Aorta (tissue), 5 donors: ENCODE measurements at places on chromosomes 4 and X. TPM values are rescaled to one million over a fixed set of nuclear protein-coding genes. Genes with fewer than 3 reads are reported as not detected.
A peak's percentile ranks its signal among the peaks of the same experiment; 100 is the strongest.

Gene CLNK
- 0.26 TPM for total RNA-seq

Gene NAP1L2
- total RNA-seq: 7.2 TPM

GRCh38 chr4:39976945-39977488, 694 bp downstream of the PDS5A start:
- peak overlapping the region; percentile 81 for H3K4me3 ChIP-seq
- no peaks in the 10 kb centered on the region for H3K36me3 ChIP-seq
- no peaks in the 10 kb centered on the region for H3K4me1 ChIP-seq
- H3K27ac ChIP-seq: peak overlapping the region; percentile 31
- DNase-seq: peak; percentile 83

Gene PAGE2B
- total RNA-seq: not detected

DNA sequence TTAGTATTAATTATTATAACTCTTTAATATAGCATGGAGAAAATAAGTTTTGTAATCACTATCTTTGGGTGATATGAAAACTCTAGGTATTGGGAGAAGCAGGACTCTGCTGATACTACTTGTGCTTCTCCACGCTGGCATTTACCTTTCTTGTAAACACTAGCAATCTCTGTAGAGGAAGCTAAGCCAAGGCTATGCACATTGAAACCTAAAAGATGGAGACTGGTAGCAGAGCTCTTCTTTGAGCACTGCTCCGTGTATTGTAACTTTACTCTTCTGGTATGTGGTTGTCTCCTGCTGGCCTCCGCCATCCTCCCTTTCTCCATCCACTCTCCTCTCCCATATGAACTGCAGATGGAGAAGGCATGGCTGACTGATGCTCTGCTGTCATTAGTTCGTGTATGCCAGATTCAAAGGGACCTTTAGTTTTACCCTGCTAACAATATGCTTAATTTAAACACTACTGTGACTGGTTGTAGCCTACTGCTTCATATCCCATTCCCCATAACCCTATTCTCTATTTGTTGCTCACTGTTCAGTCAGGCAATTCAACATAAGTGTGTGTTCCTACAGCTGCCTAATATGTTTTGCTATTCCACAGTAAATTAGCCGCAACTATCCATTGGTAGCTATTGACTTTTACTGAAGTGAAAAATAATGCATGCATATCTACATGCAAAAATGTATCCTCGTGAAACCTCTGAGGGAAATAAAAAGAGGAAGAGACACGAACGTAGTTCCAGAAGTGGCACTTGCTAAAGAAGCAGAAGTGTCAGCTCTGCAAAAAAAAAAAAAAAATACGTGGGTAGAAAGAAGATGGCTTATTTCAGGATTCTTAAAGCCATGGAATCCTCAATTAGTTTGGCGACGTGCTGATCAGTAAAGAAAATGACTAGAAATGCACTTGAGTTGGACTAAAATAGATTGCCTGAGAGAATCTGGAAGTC, 55.6 kb upstream of the CCSER1 start:
- no peak for DNase-seq
- no peaks in the 10 kb centered on the region for H3K27me3 ChIP-seq
- no peak overlapping the region for H3K4me3 ChIP-seq
- no peaks in the 10 kb centered on the region for H3K4me1 ChIP-seq
- H3K36me3 ChIP-seq: no peaks in the 10 kb centered on the region

Gene UNC5C
- total RNA-seq: 10.6 TPM

GRCh38 chr4:141614878-141615586, 21.4 kb upstream of the IL15 start:
- no peaks in the 10 kb centered on the region for H3K36me3 ChIP-seq
- H3K27ac ChIP-seq: no peak overlapping the region
- no peaks in the 10 kb centered on the region for H3K27me3 ChIP-seq
- no peak overlapping the region for H3K4me3 ChIP-seq
- H3K4me1 ChIP-seq: no peaks in the 10 kb centered on the region
- DNase-seq: no peak

DNA sequence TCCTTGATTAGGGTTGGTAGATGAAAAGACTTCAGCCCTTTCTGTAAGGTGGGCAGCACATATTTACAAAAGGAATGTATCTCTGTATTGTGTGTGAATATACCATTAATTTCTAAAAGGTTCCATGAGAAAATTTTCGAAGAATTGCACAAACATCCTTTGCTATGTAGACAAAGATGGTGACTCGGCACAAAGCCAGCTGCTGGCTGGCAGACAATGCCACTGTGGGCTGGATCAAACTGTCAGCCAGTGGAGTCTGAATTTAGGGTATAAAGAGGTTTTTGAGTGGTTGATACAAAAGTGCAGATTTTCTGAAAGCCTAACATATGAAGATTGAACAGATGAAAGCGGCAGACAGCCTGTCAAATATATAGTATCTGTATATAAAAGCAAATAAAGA, 5.6 kb upstream of the TXK start:
- no peaks in the 10 kb centered on the region for H3K4me1 ChIP-seq
- H3K27me3 ChIP-seq: no peaks in the 10 kb centered on the region
- H3K27ac ChIP-seq: no peak overlapping the region
- DNase-seq: no peak
- H3K4me3 ChIP-seq: no peak overlapping the region

Gene SSX2B
- total RNA-seq: not detected

- H3K27me3 ChIP-seq: no peaks in the 10 kb centered on the region
- no peak overlapping the region for H3K4me3 ChIP-seq
- no peak for DNase-seq
Measured at GRCh38 chrX:9897761-9898161, 69.4 kb upstream of the CLDN34 start.

Gene IL2RG
- 7.1 TPM for total RNA-seq

- no peaks in the 10 kb centered on the region for H3K36me3 ChIP-seq
- no peak for DNase-seq
- no peaks in the 10 kb centered on the region for H3K27me3 ChIP-seq
- no peak overlapping the region for H3K4me3 ChIP-seq
Measured at GRCh38 chr4:11218692-11219091, 210.0 kb downstream of the HS3ST1 start.

GRCh38 chr4:83629945-83630721, 94.2 kb downstream of the GPAT3 start:
- H3K4me1 ChIP-seq: no peaks in the 10 kb centered on the region
- H3K27ac ChIP-seq: no peak overlapping the region

DNA sequence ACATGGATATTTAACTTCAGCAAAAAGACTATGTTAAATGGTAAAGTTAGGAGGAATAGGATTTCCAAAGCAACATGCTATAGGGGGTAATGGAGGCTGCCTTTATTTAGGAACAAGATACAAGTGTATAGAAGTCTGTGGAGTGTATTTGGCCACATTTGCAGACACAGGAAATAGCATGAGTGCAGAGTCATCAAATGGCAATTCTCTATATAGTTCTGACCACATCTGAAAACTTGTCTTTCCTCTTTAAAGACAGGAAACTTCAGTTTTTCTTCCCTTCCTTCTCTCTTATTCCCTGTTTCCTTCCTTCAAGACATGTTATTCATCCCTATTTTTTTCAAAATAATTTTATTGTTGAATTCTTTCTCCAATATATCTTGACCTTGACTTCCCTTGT, 119.3 kb upstream of the PITX2 start:
- no peaks in the 10 kb centered on the region for H3K36me3 ChIP-seq
- DNase-seq: no peak
- H3K27me3 ChIP-seq: no peaks in the 10 kb centered on the region
- H3K27ac ChIP-seq: no peak overlapping the region

Gene PTPN13
- total RNA-seq: 12.7 TPM

DNA sequence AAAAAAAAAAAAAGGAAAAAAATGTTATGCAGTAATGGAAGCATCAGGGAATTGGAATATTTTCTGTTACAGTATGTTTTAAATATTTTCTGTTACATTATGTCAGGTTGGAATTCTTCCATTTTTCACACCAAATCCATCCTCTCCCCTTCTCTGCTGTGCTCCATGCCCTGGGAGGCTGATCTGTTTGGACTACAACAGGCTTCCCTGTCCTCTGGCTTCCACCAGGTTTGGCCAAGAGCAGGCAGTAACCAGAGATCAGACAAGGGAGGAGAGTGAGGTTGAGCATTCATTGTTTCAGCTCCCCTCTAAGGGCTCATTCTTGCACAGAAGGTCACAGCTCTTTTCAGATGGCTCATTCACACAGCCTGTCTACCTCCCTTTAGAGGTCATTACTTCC, 11.7 kb upstream of the TMEM184C start:
- H3K27me3 ChIP-seq: no peaks in the 10 kb centered on the region
- DNase-seq: no peak
- no peak overlapping the region for H3K27ac ChIP-seq
- H3K4me1 ChIP-seq: no peaks in the 10 kb centered on the region

GRCh38 chr4:170001745-170002267, 24.4 kb downstream of the MFAP3L start:
- H3K4me1 ChIP-seq: peaks cover 20% of the 10 kb centered on the region
- H3K36me3 ChIP-seq: no peaks in the 10 kb centered on the region
- no peaks in the 10 kb centered on the region for H3K27me3 ChIP-seq
- H3K27ac ChIP-seq: no peak overlapping the region
- no peak overlapping the region for H3K4me3 ChIP-seq

GRCh38 chr4:122921971-122922876, at the start of gene NUDT6:
Gene NUDT6 (minus strand): TSS chr4:122922597. CDS start chr4:122922572, 25 bp downstream.
- no peaks in the 10 kb centered on the region for H3K27me3 ChIP-seq
- DNase-seq: peak; percentile 86
- no peaks in the 10 kb centered on the region for H3K36me3 ChIP-seq
- peaks cover 1% of the 10 kb centered on the region for H3K4me1 ChIP-seq
- peak within 1 kb of the TSS; percentile 71 for H3K4me3 ChIP-seq

DNA sequence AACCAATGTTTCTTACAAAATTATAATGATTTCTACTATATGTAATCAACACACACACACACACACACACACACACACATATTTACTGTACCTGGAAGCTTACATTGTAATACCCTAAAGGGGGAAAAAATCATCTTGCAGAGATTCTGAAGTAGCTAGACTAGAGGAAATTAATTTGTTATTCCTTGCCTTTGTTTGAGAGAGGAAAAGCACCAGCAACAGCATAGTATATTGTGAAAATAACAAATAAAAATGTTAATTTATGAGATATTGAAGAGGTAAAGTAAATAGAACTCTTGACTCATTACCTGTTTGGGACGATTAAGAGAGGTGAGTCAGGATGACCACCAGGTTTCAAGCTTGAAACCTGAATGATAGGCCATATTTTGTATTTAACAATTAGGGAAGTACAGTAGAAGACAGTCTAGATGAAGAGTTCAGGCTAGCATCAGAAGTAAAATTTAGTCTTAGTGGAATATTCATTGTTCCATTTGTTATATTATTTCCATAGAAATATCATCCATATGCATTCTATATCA, 873.4 kb upstream of the PCDH10 start:
- H3K27me3 ChIP-seq: no peaks in the 10 kb centered on the region
- no peaks in the 10 kb centered on the region for H3K36me3 ChIP-seq
- no peak for DNase-seq
- H3K4me3 ChIP-seq: no peak overlapping the region
- no peaks in the 10 kb centered on the region for H3K4me1 ChIP-seq

GRCh38 chr4:100984901-100985300, 362.4 kb downstream of the PPP3CA start:
- H3K36me3 ChIP-seq: no peaks in the 10 kb centered on the region
- H3K27ac ChIP-seq: no peak overlapping the region
- no peaks in the 10 kb centered on the region for H3K27me3 ChIP-seq

Gene CDKN2AIP
- total RNA-seq: 15.4 TPM

Gene CLDN2
- not detected for total RNA-seq

DNA sequence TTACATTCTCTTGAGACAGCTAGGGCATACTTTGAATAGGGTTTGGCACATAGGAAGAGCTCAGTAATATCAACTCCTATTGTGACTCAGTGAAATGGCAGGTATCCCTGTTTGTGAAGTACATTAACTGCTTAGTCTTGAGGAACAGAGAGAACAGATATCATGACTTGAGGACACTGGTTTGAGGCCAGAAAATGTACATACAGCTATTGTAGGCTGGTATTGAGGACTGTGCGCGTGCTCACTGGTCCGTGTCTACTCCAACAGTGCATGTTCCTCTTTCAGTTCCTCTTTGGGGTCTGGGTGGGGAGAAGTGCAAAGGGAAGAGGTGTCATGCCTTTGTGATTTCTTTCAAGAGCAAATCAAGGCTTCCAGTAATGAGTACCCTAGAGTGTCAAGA, 34.6 kb upstream of the TBC1D9 start:
- DNase-seq: no peak
- H3K4me3 ChIP-seq: no peak overlapping the region
- H3K27ac ChIP-seq: no peak overlapping the region

GRCh38 chr4:22574880-22575279, 59.0 kb upstream of the ADGRA3 start:
- H3K4me1 ChIP-seq: no peaks in the 10 kb centered on the region
- no peaks in the 10 kb centered on the region for H3K27me3 ChIP-seq
- H3K4me3 ChIP-seq: no peak overlapping the region
- H3K36me3 ChIP-seq: no peaks in the 10 kb centered on the region
- H3K27ac ChIP-seq: no peak overlapping the region

DNA sequence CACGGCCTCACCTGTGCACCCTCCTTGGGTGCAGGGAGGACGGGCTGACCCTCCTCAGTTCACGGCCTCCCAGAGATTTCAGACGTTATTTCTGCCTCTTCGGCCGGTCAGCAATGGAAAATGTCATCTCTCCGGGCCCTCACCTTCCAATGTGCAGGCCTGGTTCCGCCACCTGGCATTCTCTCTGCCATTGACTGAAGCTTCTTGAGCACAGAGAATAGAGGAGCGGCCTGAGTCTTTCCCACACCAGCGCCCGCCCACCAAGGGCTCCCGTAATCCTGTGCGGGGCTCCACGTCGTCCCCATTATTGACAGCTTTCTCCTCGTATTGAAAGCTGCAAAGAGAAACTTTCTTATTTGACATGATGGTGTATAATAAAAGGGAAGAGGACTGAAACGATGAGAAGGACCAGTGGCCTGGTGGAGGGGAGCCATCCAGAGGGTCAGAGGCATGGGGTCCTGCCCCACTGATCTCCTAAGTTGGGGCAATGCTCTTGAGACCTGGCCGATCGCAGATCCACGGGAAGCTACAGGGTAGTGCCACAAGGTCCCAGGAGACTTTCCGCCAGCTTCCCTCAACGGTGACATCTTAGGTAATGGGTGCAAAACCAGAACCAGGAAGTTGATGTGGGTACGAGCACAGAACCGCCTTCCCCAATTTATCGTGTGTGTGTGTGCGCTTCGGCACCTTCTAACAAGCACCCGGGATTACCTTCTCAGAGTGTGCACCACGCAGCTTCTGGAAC, 20.6 kb downstream of the HTRA3 start:
- H3K4me3 ChIP-seq: no peak overlapping the region
- no peaks in the 10 kb centered on the region for H3K36me3 ChIP-seq
- H3K27ac ChIP-seq: no peak overlapping the region
- DNase-seq: peak; percentile 20
- H3K27me3 ChIP-seq: no peaks in the 10 kb centered on the region
- H3K4me1 ChIP-seq: no peaks in the 10 kb centered on the region

Gene SERTM2
- not detected for total RNA-seq

- H3K27ac ChIP-seq: no peak overlapping the region
- no peaks in the 10 kb centered on the region for H3K4me1 ChIP-seq
- no peak overlapping the region for H3K4me3 ChIP-seq
- DNase-seq: peak; percentile 62
Measured at GRCh38 chr4:79249881-79250503, 75.9 kb downstream of the NAA11 start.

Gene PAGE2
- not detected for total RNA-seq
